ENCODE measurements at places on chromosomes 1 and 21.

- no peak for DNase-seq
Observed at GRCh38 chr1:20723159-20723536, 5.3 kb upstream of the KIF17 start.

- DNase-seq, result no peak
Observed at GRCh38 chr1:180548686-180549317, 10.0 kb upstream of the OVAAL start.

DNA sequence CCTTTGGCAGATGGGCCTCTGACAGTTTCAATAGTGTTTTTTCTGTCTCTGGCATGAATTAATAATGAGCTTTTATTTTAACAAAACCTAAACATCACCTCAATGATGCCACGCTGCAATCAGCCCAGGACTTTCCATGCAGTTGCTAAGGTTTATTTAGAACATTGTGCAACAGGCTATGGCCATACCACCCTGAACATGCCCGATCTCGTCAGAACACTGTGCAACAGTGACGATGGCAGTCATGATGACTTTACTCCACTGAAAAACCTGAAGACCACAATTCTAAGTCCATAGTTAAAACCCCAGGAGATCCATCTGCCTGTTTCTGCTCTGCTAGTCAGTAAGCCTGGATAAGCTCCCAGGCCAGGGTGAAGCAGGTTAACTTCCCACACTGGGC is 310.0 kb downstream of the PBX1 start:
- DNase-seq, result no peak

- DNase-seq, result no peak
Observed at GRCh38 chr1:172601046-172601630, 57.8 kb upstream of the FASLG start.

GRCh38 chr1:66556161-66556611 is 22.2 kb downstream of the SGIP1 start:
- DNase-seq, result no peak

Measured in omental fat pad (tissue), 4 donors.